ENCODE measurements at places on chromosomes 3 and 15. TPM values are rescaled to one million over a fixed set of nuclear protein-coding genes. Genes with fewer than 3 reads are reported as not detected.

DNA sequence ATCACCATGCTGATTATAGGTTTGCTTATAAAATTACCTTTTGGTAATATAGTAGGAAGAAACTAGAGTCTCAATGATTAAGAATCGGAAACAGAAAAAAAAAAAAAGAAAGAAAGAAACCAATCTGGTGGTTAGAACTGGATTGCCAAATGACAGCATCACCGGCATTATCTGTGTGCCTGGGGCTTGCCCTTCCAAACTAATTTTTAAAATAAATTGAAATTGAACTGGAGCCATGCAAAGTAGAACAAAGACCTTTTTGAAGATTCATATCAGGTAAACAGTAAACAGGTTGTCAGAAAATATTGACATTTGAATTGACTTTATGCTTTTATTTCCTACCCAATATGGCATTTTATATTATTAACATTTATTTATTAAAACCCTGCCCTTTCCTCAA lies 11.2 kb upstream of the CPB1 start:
- no peak for DNase-seq

DNA sequence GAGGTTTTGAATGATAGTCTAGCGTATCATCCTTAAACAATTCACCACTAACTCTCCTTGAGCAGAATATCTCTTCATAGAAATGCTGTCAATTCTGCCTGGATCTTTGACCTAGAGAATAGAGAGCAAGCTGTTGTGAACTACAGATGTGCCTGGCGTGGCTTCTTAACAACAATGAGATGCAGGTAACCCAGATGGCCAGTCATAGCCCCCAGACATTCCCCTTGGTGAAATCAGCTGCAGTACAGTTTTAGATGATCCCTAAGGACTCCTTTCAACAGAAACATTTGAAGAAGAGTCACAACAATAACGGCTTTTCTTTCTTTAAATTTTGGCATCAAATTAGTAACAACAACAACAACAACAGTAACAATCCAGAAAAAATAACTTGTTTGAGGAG lies 1041.3 kb downstream of the ROBO1 start:
- no peak for DNase-seq

- no peak for DNase-seq
Observed at GRCh38 chr15:60352525-60352924, 45.3 kb downstream of the ANXA2 start.

FAM81A gene
- 0.90 TPM for total RNA-seq

ROPN1 gene
- total RNA-seq: not detected

- no peak for DNase-seq
Observed at GRCh38 chr3:65078748-65079147, 390.9 kb upstream of the ADAMTS9 start.

XCR1 gene
- total RNA-seq: 0.37 TPM

DNA sequence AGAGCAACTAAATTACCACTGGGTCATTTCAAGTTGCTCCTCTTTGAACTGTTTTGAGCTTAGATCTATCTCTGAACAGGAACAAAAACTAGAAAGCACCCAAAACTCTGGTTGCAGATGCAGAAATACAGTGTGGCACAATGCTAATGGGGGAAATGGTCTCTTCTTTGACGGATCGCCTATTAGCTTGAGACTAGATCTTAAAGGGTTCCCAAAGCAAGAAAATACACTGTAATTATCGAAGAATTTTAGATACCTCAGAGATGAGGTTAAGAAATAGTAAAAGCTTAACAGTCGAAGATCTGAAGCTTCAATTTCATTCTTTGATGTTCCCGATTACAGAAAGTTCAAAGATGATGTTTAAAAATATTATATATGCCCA lies 818 bp downstream of the PPP1R2 start:
- DNase-seq: no peak

SNRK gene
- total RNA-seq: 49.3 TPM

GRCh38 chr3:125132815-125133214 lies 77.0 kb upstream of the HEG1 start:
- no peak for DNase-seq

GRCh38 chr3:66803721-66804695 lies 194.1 kb upstream of the KBTBD8 start:
- DNase-seq: no peak

GRCh38 chr3:173055228-173055933 lies 85.7 kb downstream of the SPATA16 start:
- no peak for DNase-seq

MAP2K5 gene
- 13.5 TPM for total RNA-seq

DNA sequence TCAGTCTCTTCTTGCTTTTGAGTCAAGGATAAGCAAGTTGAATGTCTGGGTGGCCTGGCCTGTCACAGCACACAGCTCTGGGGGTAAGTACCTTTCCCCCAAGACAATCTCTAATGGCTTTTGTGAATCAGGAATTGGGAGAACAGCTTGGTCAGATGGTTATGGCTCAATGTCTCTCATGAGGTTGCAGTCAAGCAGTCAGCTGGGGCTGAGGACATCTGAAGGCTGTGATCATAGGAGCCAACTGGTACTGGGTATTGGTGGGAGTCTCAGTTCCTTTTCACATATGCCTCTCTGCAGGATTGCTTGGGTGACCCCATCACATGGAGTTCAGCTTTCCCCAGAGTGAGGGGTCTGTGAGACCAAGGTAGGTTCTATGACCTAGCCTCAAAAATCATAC lies 33.0 kb upstream of the TMEM158 start:
- DNase-seq: no peak

DNA sequence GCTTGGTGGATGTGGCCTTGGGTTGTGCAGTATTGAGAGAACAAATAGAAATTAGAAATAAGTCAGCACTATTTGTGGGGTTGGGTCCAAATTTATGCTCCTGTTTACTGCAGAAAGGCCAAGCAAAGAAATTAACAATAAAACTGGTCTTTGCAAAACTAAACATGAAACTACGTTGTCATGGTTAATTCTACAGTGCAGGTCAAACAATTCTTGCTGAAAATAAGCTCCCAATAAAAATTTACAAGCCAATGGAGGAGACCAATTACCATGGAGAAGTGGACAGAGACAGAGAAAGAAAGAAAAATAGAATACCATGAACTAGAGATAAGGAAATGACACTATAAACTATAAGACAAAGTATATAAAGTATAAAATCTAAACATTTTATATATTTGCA lies 101.3 kb downstream of the CDIN1 start:
- no peak for DNase-seq

DNA sequence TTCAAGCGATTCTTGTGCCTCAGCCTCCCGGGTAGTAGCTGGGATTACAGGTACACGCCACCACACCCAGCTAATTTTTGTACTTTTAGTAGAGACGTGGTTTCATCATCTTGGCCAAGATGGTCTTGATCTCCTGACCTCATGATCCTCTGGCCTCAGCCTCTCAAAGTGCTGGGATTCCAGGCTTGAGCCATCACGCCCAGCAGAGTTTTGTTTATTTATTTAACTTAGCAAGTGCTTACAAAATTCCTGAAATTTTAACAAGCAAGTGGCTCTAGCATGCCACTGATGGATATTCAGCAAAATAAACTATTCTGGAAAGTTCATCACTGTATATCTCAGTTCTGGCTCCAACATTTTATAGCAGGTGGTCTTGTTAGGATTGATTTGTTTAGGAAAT lies 585.9 kb downstream of the OTOL1 start:
- no peak for DNase-seq

RHOV gene
- not detected for total RNA-seq

DNA sequence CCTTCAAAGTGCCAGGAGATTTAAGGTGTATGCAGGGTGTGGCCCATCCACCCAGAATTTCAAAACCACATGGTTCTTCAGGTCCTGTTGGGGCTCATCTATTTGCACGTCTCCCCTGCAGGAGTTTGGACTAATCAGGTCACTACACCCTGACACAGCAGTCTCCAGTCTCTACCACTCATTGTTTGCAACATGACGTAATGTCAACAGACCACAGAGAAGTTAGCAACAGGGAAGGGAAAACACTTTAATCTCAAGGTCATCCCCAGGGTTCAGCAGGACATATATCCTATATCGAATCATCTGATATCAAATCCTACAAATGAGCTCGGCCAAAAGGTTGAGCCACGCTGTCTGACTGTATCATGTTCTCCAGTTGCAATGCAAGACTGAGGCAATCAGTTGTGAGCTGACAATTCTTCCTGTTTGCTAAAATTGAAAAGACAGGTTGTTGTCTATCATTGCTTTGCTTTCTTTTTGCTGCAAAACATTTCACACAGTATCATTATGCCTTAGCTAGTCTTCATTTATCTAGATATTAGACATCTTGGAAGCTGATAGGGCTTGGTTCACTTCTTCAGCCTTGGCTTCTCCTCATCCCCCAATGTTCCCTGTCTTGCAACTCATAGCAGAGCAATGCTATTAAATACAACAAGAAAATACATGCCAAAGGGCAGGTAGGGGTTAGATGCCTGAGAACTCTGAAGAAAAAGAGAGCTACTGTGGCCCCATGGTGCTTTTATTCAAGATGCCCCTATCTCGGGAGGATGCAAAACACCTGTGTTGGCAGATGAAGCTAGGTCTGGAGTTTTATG lies 13.4 kb upstream of the LEKR1 start:
- no peak for DNase-seq

GRCh38 chr3:54966979-54967378 lies 39.1 kb upstream of the LRTM1 start:
- no peak for DNase-seq

DNA sequence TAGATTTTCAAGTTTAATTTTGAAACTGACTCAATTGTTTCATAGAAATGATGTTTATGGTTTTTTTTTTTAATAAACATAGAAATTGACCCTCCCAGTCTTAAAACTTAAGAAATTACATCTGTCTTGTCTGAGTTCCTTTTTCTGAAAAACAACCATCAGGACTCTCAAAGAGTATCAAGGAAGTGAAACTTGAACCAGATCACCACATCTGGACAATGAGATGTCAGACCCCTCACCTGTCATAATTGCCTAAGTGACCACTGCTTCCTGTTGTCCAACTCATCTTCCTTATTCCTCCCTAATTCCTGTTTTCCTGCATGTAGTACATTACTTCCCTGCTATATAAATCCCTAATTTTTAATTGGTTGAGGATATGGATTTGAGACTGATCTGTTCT lies 441.5 kb upstream of the ARHGEF26 start:
- no peak for DNase-seq

DNA sequence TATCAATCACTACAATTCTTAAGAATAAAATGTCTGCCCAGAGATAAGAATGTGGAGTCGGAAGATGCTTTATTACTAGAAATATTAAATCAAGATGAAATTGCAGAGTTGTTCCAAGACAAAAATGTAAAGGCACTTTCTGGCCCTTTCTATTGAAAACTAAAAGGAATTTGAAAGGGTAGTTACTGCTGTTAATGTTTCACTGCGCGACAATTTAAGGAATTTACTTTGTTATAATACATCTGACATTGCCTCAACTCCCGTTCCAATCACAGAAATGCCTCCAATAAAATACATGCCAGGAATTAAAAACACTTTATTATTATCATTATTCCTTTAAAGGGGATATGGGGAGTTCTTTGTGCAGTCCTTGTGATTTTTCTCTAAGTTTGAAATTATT lies 26.4 kb downstream of the RSL24D1 start:
- no peak for DNase-seq

- no peak for DNase-seq
Observed at GRCh38 chr3:1404270-1404962, 311.6 kb downstream of the CNTN6 start.

SPINK8 gene
- not detected for total RNA-seq

DNA sequence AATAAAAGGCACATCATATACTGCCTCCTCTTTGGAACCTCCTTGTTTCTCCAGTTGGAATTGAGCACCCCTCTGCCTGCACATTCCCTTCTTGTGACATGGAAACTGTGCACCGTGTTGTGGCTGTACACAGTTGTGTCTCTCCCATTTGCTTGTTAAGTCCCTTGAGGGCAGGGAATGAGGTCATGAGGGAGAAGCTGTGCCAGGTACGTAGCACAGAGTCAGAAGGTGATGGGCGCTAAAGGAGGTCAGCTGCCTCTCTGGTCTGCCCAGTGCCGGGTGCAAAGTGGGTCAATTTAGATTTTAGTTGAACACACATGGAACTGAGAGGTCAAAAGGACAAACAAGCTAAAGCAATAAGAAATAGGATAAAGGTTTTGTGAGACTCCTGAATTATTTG lies 124.4 kb downstream of the FAM43A start:
- DNase-seq: no peak

DNA sequence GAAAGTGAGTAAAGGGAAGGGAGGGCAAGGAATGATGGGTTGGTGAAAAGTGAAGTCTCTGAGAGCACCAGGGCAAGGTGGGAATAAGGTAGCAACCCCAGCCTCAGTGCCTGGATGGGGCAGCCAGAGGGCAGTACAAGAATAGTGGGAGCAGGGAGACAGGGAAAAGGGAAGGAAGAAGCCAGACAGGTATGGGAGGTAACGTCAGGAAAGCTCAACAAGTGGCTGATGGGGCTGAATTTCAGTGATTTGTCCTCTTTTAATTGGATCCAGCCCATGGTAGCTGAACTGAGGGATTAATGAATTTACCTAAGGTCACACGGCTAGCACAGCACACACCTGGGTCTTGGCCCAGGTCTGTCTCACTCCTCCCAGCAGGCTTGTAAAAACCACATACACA lies 12.6 kb downstream of the RORA start:
- no peak for DNase-seq

- DNase-seq: no peak
Observed at GRCh38 chr3:170868577-170869238, 1.3 kb downstream of the RPL22L1 start.

GALK2 gene
- total RNA-seq: 34.0 TPM

PRR20G gene
- not detected for total RNA-seq

DNA sequence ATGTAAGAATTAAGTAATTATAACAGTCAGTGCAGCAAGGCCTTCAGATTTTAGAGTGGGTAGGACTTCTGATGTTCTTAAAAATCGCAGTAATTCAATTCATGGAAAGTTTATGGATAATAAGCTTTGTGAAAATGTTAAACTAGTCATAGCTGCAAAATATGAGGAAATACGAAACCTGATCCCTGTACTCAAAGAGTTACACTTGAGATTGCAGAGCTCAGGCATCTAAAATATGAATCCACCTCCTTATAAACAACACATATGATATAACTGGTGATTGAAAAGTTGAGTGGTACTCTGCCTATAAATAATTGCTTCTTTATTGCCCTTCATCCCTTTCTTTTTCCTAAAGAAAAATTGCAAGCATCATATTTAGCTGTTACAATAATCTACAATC lies 473.3 kb downstream of the OTOL1 start:
- no peak for DNase-seq

- no peak for DNase-seq
Observed at GRCh38 chr3:138593488-138594149, 441 bp downstream of the CEP70 start.

- no peak for DNase-seq
Observed at GRCh38 chr3:4850928-4851265, 128.3 kb upstream of the BHLHE40 start.

- no peak for DNase-seq
Observed at GRCh38 chr3:123153125-123154019, 48.4 kb upstream of the SEC22A start.

GRCh38 chr15:60681353-60681752 lies 202.4 kb upstream of the ICE2 start:
- DNase-seq: no peak

C3orf33 gene
- 3.7 TPM for total RNA-seq

WDR72 gene
- not detected for total RNA-seq

GALNT15 gene
- total RNA-seq: 62.2 TPM
